ENCODE measurements at places on chromosomes 1 and 21.

GRCh38 chr1:167273027-167273800, 52.5 kb downstream of the POU2F1 start:
- H3K4me1 ChIP-seq: no peaks in the 10 kb centered on the region
- DNase-seq: no peak
- H3K27me3 ChIP-seq: no peaks in the 10 kb centered on the region
- peaks cover 3% of the 10 kb centered on the region for H3K36me3 ChIP-seq
- no peak overlapping the region for H3K27ac ChIP-seq

- no peaks in the 10 kb centered on the region for H3K36me3 ChIP-seq
- H3K4me3 ChIP-seq: no peak overlapping the region
- no peaks in the 10 kb centered on the region for H3K27me3 ChIP-seq
- H3K27ac ChIP-seq: no peak overlapping the region
- DNase-seq: no peak
Observed at GRCh38 chr1:13224480-13225060, 1.4 kb downstream of the PRAMEF18 start.

DNA sequence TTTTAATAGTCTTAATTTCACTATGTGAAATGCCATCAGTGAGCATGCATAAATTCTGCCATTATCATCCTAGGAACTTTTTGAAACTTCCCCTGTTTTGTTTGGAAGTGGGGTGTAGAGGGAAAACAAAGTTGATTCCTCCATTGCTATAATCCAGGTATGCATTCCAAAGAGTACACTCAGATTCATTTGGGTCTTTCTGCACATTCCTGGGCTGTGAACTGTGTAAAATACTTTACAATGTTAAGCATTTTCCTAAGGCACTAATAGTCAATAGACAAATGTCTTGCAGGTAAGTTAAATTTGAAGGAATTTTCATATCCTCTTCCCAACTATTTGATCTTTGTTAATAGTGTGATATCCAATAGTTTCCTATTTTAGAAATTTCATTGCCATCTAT, 36.2 kb downstream of the SGIP1 start:
- no peak overlapping the region for H3K4me3 ChIP-seq
- no peaks in the 10 kb centered on the region for H3K36me3 ChIP-seq
- no peak overlapping the region for H3K27ac ChIP-seq
- H3K27me3 ChIP-seq: no peaks in the 10 kb centered on the region

GRCh38 chr1:85549244-85549643, 31.3 kb upstream of the CCN1 start:
- H3K27me3 ChIP-seq: no peaks in the 10 kb centered on the region
- no peaks in the 10 kb centered on the region for H3K36me3 ChIP-seq

GRCh38 chr1:78038071-78038470, 7.7 kb upstream of the GIPC2 start:
- peaks cover 7% of the 10 kb centered on the region for H3K27me3 ChIP-seq
- no peaks in the 10 kb centered on the region for H3K4me1 ChIP-seq
- no peak overlapping the region for H3K27ac ChIP-seq
- DNase-seq: no peak

DNA sequence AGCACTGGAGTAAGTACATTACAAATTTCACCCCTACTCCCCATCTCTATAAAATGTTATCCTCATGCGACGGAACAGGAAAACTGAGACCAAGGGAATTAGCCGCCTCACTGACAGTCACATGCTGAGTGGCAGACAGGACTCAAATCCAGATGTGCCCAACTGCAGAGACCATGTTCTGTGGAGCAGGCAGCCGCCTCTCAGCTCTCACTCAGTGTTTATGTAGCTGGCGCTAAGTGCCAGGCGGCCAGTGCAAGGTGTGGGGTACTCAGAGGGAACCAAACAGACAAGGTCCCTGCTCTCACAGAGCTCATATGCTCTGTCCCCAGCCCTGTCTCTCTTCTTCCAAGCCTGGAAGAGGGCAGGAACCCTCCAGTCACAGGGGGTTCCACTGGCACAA, 5.1 kb downstream of the CAPZB start:
- no peaks in the 10 kb centered on the region for H3K36me3 ChIP-seq
- H3K27ac ChIP-seq: no peak overlapping the region
- H3K4me3 ChIP-seq: no peak overlapping the region
- H3K4me1 ChIP-seq: peaks cover 88% of the 10 kb centered on the region
- no peak for DNase-seq
- no peaks in the 10 kb centered on the region for H3K27me3 ChIP-seq

GRCh38 chr1:34885405-34886247, 26.1 kb upstream of the SMIM12 start:
- peak; percentile 45 for DNase-seq
- no peaks in the 10 kb centered on the region for H3K36me3 ChIP-seq
- peaks cover 13% of the 10 kb centered on the region for H3K4me1 ChIP-seq
- no peak overlapping the region for H3K27ac ChIP-seq
- no peaks in the 10 kb centered on the region for H3K27me3 ChIP-seq

GRCh38 chr1:151993084-151993733, 450 bp downstream of the S100A10 start:
- H3K27me3 ChIP-seq: no peaks in the 10 kb centered on the region
- no peaks in the 10 kb centered on the region for H3K36me3 ChIP-seq
- H3K4me1 ChIP-seq: peaks cover 26% of the 10 kb centered on the region
- peak overlapping the region; percentile 77 for H3K4me3 ChIP-seq
- peak overlapping the region; percentile 48 for H3K27ac ChIP-seq

GRCh38 chr1:84048820-84049219, 49.9 kb upstream of the TTLL7 start:
- H3K4me1 ChIP-seq: no peaks in the 10 kb centered on the region
- no peak overlapping the region for H3K4me3 ChIP-seq
- DNase-seq: no peak
- no peaks in the 10 kb centered on the region for H3K27me3 ChIP-seq
- H3K27ac ChIP-seq: no peak overlapping the region

- no peak for DNase-seq
- no peaks in the 10 kb centered on the region for H3K4me1 ChIP-seq
- no peak overlapping the region for H3K27ac ChIP-seq
- H3K4me3 ChIP-seq: no peak overlapping the region
- H3K27me3 ChIP-seq: no peaks in the 10 kb centered on the region
Observed at GRCh38 chr1:29298246-29298645, 61.9 kb downstream of the PTPRU start.

DNA sequence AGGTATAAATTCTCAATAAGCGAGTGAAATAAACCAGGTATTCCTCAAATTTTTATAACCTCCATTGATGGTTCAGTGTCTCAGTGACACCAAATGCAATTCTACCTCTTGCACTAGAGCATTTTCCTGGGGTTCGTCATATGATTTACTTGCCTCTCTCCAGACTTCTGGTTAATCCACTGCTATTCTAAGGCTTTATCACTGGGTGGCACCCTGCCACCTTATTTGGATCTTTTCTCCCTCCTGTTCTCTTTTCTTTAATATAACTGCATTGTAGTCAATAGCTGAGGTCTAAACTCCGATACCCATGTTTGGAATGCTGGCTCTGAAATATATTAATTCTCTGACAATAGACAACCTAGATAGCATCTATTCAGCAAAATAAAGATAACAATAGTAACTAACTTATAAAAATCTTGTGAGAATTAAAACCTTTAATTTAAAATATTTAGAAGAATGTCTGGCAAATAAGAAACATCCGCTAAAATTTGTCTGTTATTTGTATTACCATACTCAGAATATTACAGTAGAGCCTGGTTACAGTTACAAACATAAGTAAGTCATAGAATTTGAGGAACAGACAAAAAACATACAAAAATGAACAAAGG, 436.4 kb downstream of the PLA2G4A start:
- H3K27me3 ChIP-seq: no peaks in the 10 kb centered on the region
- no peak overlapping the region for H3K4me3 ChIP-seq
- no peaks in the 10 kb centered on the region for H3K4me1 ChIP-seq
- no peak overlapping the region for H3K27ac ChIP-seq
- H3K36me3 ChIP-seq: no peaks in the 10 kb centered on the region
- no peak for DNase-seq

- DNase-seq: no peak
- no peaks in the 10 kb centered on the region for H3K36me3 ChIP-seq
- no peaks in the 10 kb centered on the region for H3K4me1 ChIP-seq
- H3K27me3 ChIP-seq: no peaks in the 10 kb centered on the region
- H3K4me3 ChIP-seq: no peak overlapping the region
- H3K27ac ChIP-seq: no peak overlapping the region
Observed at GRCh38 chr1:5551274-5551975, 440.8 kb downstream of the NPHP4 start.

GRCh38 chr1:188070848-188071247, 1242.1 kb downstream of the PLA2G4A start:
- DNase-seq: no peak
- no peak overlapping the region for H3K27ac ChIP-seq
- H3K4me1 ChIP-seq: no peaks in the 10 kb centered on the region
- H3K4me3 ChIP-seq: no peak overlapping the region
- H3K36me3 ChIP-seq: no peaks in the 10 kb centered on the region

DNA sequence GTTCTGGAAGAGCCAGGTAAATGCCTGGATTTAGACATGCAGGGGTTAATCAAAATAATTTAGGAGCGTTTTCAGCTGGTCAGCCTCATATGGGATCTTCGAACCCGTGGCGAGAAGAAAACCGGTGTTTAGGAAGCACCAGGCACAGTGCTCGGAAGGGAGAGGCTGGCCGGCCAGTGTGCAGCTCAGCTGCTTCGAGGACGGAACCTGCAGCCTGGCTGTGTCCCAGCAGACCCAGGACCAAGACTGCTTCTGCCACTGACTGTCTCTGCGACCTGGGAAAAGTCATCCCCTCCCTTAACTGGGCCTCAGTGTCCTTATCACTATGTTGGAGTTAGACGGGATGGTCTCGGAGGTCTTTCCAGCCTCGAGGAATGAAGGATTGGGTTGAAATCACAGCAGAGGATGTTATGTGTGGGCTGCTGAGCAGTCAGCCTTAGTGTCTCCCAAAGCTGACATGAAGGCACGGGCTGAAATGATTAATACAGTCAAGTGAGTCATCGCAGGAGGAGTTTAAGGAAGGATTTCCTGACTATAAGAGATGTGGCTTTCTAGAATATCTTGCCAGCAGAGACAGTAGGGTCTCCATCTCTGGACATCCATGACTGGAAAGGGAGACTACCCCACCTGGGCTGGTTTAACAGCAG, 20.8 kb downstream of the PPFIA4 start:
- no peak overlapping the region for H3K27ac ChIP-seq
- no peaks in the 10 kb centered on the region for H3K27me3 ChIP-seq
- no peaks in the 10 kb centered on the region for H3K36me3 ChIP-seq
- no peak overlapping the region for H3K4me3 ChIP-seq
- DNase-seq: no peak

GRCh38 chr1:199399996-199400724, 627.4 kb upstream of the NR5A2 start:
- peak overlapping the region; percentile 17 for H3K4me3 ChIP-seq
- DNase-seq: peak; percentile 74
- H3K36me3 ChIP-seq: no peaks in the 10 kb centered on the region
- peaks cover 42% of the 10 kb centered on the region for H3K4me1 ChIP-seq
- H3K27ac ChIP-seq: peak overlapping the region; percentile 83

DNA sequence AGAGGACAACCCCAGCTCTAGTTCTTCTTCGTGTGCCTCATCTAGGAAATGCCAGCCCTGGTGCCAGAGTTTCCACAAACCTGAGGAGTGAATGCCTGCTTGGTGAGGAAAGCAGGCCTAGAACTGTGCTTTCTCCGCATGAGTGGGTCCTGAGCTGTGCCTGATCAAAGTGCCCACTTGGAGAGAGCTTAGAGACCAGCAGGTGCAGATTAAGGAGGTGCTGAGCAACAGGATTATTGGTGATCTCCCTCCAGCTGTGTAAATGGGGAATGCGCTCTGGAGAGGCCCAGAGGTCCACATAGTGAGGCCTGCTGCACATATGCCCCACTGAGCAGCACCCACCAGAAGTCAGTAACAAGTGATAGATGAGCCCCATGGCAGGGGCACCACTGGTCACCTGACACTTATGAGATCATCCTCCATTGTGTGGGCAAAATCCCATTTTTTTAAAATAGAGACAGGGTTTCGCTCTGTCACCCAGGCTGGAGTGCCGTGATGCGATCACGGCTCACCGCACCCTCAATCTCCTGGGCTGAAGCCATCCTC, 127.2 kb upstream of the ZC3H12A start:
- no peak overlapping the region for H3K4me3 ChIP-seq
- no peak overlapping the region for H3K27ac ChIP-seq
- no peak for DNase-seq
- no peaks in the 10 kb centered on the region for H3K4me1 ChIP-seq

DNA sequence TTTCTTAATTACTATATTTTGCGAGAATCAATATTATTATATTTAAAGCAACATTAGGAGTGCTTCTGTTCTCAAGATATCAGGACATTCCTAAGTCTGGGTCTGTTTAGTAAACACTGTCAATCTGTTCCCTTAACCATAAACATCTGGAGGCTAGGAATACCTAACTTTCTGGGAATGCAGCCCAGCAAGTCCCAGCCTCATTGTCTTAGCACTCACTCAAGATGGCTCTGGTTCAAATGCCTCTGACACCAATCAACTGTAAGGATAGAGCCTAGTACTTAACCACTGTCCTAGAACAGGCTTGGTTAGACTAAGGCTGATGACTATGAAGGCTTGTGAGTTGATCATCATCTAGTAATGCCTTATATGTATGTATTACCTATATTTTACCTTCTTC, 61.5 kb downstream of the TNN start:
- H3K27me3 ChIP-seq: no peaks in the 10 kb centered on the region
- no peaks in the 10 kb centered on the region for H3K36me3 ChIP-seq
- H3K27ac ChIP-seq: no peak overlapping the region
- DNase-seq: no peak
- H3K4me1 ChIP-seq: no peaks in the 10 kb centered on the region

DNA sequence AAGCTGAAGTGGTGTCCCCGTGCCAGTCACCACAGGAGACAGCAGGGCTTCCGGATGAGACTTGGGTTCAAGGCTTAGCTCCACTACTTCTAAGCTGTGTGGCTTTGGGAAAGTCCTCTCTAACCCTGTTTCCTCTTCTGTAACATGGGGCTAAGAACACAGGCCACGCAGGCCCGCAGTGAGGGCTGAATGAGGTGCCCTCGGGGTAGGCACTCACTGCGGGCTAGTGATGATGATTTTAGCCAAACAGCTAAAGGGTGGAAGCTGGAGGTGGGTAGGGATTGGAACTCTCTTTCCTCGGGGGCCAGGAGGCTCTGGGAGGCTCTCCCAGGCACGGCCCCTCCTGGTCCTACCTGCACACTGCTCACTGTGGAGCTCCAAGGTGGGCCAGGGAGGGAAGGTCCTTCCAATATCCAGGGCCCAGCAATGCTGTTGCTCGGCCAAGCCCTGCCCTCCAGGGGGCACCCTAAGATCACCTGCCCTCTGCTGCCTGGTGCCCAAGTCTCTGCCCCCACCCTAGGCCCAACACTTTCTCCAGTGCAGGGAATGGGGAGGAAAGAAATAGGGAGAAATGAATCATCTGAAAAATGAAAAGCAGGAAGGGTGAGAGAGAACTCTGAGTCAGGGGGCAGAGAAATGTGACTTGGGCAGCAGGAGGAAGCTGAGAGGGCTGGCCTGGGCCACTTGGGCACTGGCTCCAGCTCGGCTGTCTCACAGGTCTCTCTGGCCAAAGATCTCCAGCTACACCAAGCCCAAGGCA, 19.2 kb upstream of the EVA1B start:
- no peaks in the 10 kb centered on the region for H3K4me1 ChIP-seq
- no peaks in the 10 kb centered on the region for H3K27me3 ChIP-seq
- peak; percentile 71 for DNase-seq
- H3K27ac ChIP-seq: no peak overlapping the region
- H3K4me3 ChIP-seq: no peak overlapping the region

- peaks cover 11% of the 10 kb centered on the region for H3K27me3 ChIP-seq
- H3K4me3 ChIP-seq: peak overlapping the region; percentile 46
- DNase-seq: peak; percentile 62
- H3K27ac ChIP-seq: no peak overlapping the region
- H3K36me3 ChIP-seq: no peaks in the 10 kb centered on the region
Observed at GRCh38 chr1:1599030-1599934, 653 bp downstream of the FNDC10 start.

GRCh38 chr1:45326627-45327623, at the start of gene HPDL:
TSS of gene HPDL (plus strand) at chr1:45326895. CDS start at chr1:45327149, 254 bp downstream.
- no peak within 1 kb of the TSS for H3K27ac ChIP-seq
- peak within 1 kb of the TSS; percentile 47 for H3K4me3 ChIP-seq
- peaks cover 15% of the 10 kb centered on the region for H3K36me3 ChIP-seq
- peaks cover 20% of the 10 kb centered on the region for H3K4me1 ChIP-seq
